Liver (tissue), 10 donors: ENCODE measurements at places on chromosomes 6 and 20. TPM values are rescaled to one million over a fixed set of nuclear protein-coding genes. Genes with fewer than 3 reads are reported as not detected.

USP49 gene
- polyA plus RNA-seq, result 0.43 TPM

DNA sequence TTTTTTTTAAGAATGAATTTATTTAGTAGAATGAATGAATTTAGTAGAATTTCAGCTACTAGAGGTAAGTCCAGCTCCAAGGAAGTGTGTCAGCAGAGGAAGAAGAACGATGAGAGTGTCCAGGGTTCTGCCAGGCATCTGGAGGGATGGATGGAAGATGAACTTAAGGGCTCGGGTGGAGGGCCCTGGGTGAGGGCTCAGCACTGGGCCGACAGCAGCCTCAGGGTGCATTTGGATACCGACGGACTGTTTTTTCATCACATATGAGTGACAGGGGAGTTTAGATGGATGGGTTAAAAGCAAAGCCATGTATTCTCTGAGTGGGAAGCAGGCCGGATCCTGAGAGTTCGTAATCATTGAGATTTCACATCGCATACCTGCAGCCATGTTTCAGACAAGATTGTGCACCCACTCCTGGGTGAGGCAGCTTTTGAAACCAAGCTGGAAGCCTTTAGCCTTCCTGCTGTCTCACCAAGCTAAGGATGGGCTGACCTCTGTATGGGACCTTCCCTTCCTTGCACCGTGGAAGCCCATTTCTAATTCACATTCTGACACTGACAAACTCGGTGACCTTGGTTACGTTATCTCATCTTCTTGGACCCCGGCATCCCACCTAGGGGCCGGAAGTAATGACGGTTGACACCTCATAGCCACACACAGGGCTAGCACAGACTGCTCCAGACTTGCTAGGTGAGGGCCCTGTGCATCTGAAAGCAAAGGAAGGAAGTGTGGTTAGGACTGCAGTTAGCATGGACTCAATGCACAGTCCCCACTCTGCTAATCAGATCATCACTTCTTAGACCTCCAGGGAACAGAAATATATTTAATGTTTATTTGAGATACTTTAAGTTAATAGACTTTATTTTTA, 228.5 kb downstream of the SLC24A3 start:
- no peaks in the 10 kb centered on the region for H3K4me1 ChIP-seq
- H3K27ac ChIP-seq, result no peak overlapping the region
- no peaks in the 10 kb centered on the region for H3K36me3 ChIP-seq

KCNB1 gene
- 3.4 TPM for polyA plus RNA-seq

TBX18 gene
- polyA plus RNA-seq, result not detected

OOEP gene
- 0.06 TPM for polyA plus RNA-seq

HAO1 gene
- polyA plus RNA-seq, result 160 TPM

SLC35D3 gene
- not detected for polyA plus RNA-seq

DNA sequence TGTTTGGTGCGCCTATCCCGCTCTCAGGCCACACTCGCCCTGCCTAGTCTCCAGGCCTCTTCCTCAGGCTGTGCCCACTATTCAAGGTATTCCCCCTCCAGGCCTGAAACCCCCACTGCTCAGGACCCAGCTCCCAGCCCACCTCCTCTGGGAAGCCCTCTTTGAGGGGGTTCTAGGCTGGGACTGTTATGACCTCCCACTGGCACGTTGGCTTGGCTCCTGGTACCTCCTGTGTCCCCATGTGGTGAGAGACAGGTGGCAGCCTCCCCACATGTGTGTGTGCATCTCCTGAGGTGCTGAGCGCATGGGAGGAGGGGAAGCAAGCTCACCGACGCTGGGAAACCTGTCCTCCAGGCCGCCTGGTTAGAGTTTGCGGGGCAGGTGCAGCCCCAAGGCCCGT, 82.5 kb downstream of the EDN3 start:
- no peak overlapping the region for H3K4me3 ChIP-seq
- H3K27ac ChIP-seq, result no peak overlapping the region
- no peak for DNase-seq
- H3K27me3 ChIP-seq, result no peaks in the 10 kb centered on the region

DNA sequence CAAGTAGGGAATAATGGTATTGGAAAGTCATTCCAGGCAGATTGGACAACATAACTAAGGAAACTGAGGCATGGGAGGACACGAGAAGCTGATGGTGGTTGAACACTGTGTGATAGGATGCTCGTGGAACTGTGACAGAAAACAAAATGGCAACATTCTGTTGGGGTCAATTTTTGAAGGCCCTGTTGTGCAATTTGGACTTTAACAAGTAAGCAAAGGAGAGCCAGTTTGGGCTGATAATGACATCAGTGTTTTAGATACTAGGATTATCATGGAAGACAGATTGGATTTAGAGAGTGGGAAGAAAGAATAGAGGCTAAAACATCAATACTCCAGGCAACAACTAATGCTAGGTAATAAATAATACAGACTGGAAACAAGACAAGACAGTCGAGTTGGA, 53.1 kb downstream of the PRKN start:
- H3K36me3 ChIP-seq, result no peaks in the 10 kb centered on the region
- no peak for DNase-seq
- H3K4me3 ChIP-seq, result peak overlapping the region; percentile 2
- H3K27me3 ChIP-seq, result no peaks in the 10 kb centered on the region
- no peak overlapping the region for H3K27ac ChIP-seq

DNA sequence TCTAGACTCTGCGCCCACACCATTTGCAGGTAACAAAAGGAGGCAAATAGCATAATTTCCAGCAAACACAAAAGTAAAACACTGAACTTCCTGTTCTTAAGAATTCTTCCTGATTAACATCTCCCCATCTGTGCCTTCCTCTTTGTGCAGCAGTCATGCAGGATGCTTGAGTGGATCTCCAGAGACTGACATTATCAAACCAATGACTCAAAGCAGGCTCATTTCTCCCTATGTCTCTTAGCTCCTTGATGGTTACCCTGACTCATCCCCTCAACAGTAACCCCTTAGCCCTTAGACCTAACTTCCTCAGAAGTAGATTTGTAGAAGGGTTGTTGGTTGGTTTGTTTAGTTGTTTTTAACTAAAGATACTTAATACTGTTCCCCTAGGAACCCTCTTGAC, 137.0 kb upstream of the RIN2 start:
- no peaks in the 10 kb centered on the region for H3K36me3 ChIP-seq
- H3K4me1 ChIP-seq, result no peaks in the 10 kb centered on the region
- DNase-seq, result no peak

DNA sequence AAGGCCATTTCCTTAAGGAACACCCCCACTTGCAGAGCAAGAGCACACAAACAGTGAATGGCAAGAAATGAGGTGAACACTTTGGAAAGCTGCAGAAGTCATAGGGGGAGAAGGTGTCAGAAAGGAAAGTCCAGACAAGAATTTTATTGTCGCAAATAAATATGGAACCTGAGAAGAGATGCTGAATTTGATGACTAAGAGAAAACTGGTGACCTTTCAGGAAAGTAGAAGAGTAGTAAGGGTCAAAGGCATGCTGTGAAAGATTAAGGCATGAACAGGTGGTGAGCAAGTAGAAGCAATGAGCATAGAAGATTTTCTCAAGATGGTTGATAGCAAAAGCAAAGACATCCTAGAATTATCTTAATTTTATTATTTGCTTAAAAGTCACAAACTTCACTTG, 194.2 kb downstream of the KCNQ5 start:
- H3K27me3 ChIP-seq, result no peaks in the 10 kb centered on the region
- H3K4me3 ChIP-seq, result no peak overlapping the region
- H3K4me1 ChIP-seq, result no peaks in the 10 kb centered on the region
- H3K36me3 ChIP-seq, result no peaks in the 10 kb centered on the region
- no peak overlapping the region for H3K27ac ChIP-seq
- no peak for DNase-seq

DNA sequence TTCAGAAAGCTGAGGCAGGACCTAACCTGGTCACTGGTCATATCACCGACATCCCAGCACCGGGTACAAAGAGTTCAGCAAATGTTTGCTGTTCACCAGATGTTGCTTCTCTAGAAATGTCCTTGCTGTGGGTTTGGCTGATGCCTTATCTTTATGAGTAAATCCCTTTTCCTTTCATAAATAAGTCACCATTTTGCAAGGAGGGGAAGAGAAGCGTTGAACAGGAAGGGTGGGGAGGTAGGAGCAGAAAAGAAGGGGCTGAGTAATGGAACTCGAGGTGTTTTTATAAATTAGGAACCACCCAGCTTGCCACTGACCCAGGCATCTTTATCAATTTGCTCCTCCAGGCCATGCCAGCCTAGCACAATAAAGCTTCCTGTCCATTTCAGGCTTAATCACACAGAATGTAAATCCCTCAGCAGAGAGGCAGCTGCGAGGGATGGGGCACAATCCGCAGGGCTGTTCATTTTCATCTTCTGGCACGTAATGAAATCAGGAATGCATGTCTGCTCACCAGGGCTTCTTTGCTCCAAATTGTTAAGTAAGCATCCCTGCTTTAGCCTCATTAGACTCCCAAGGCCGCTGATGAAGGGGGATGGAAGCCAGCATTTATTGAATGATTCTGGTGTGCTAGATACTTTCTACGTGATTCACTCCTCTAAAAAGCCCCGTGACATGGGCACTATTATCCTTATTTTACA, 371.9 kb upstream of the CHD6 start:
- no peaks in the 10 kb centered on the region for H3K4me1 ChIP-seq
- no peaks in the 10 kb centered on the region for H3K36me3 ChIP-seq
- H3K4me3 ChIP-seq, result no peak overlapping the region

DNA sequence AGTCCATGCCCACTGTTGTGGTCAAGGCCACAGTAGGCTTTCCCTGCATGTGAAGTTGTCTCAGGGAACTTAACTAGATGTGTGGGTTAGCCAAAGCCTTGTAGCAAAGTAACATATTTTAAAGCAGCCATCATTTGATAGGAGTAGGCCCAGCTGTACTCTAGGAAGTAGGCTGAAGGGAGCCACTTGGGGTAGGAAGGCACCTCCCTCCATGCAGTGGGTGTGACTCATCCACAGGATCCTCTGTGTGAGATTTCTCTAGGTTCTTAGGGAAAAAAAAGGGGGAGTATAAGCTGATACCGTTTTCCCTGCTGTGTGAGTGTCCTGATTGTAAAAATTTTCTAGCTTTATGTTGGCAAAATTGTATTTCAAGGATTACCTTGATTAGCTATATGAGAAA, 44.7 kb downstream of the VAPB start:
- H3K27me3 ChIP-seq, result no peaks in the 10 kb centered on the region
- H3K27ac ChIP-seq, result no peak overlapping the region
- no peak overlapping the region for H3K4me3 ChIP-seq
- no peaks in the 10 kb centered on the region for H3K36me3 ChIP-seq

GGTLC1 gene
- not detected for polyA plus RNA-seq

- H3K4me1 ChIP-seq, result peaks cover 46% of the 10 kb centered on the region
- DNase-seq, result no peak
- peaks cover 11% of the 10 kb centered on the region for H3K27me3 ChIP-seq
- H3K27ac ChIP-seq, result no peak overlapping the region
These were observed 706 bp upstream of the TUBB2B start for GRCh38 chr6:3228046-3228671.

DNA sequence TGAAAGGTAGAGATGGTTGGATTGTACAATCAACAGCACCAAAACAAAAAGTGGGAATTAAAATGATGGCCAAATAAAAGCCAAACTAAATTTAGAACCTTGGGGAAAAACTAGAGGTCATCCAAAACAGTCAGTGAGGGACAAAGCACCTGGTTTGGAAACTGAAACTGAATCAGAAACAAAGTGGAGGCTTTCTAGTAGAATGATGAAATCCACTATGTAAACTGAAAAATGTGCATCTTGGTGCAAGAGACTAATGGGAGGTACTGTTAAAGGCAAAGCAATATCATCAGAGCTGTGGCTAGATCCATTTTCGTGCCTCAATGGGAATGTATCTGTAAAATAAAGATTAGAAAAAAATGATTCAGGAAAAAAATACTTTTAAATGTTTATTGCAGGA, 380.0 kb upstream of the GJE1 start:
- H3K4me1 ChIP-seq, result no peaks in the 10 kb centered on the region
- no peaks in the 10 kb centered on the region for H3K27me3 ChIP-seq
- no peak overlapping the region for H3K27ac ChIP-seq
- no peaks in the 10 kb centered on the region for H3K36me3 ChIP-seq

DNA sequence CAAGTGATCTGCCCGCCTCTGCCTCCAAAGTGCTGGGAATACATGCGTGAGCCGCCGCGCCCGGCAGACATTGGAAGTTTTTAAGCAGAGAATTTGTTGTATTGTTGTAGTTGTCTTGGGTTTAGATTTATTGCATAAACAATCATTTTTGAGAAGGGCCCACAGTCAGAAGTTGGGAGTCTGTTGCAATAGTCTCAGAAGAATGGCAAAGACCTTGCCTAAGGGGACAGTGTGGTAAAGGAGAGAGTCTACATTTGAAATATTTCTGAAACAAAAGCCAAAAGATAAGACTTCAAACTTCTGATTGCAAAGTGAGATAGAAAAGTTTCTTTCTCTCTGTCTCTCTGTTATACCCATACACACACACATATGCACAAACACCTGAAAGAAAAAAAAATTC, 22.5 kb downstream of the HFE start:
- H3K36me3 ChIP-seq, result no peaks in the 10 kb centered on the region
- DNase-seq, result no peak
- no peak overlapping the region for H3K4me3 ChIP-seq

MUC22 gene
- not detected for polyA plus RNA-seq

DNA sequence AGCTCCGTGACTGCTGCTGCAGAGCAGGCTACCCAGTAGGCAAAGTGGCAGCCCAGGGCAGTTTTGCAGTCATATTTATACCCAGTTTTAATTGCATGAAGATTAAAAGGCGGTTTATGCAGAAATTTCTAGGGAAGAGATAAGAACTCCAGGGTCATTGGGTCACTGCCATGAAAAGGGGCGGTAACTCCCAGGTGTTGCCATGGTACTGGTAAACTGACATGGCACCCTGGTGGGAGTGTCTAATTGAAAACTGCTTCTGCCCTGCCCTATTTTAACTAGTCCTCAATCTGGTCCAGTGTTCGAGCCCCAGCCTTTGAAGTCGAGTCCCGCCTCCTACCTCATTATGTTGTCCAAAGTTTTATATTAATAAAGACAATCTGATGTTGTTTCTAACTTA, 75.0 kb upstream of the FUCA2 start:
- H3K4me3 ChIP-seq, result no peak overlapping the region
- no peak for DNase-seq
- H3K27ac ChIP-seq, result no peak overlapping the region
- H3K36me3 ChIP-seq, result no peaks in the 10 kb centered on the region
- no peaks in the 10 kb centered on the region for H3K27me3 ChIP-seq

- H3K4me3 ChIP-seq, result no peak overlapping the region
- H3K36me3 ChIP-seq, result no peaks in the 10 kb centered on the region
- no peaks in the 10 kb centered on the region for H3K27me3 ChIP-seq
- DNase-seq, result no peak
- peaks cover 6% of the 10 kb centered on the region for H3K4me1 ChIP-seq
These were observed 3.0 kb upstream of the APOBEC2 start for GRCh38 chr6:41049955-41050354.

GRCh38 chr20:4838526-4838925, 116.8 kb downstream of the PRND start:
- peaks cover 2% of the 10 kb centered on the region for H3K27me3 ChIP-seq
- DNase-seq, result no peak
- H3K36me3 ChIP-seq, result no peaks in the 10 kb centered on the region
- no peak overlapping the region for H3K4me3 ChIP-seq
- no peaks in the 10 kb centered on the region for H3K4me1 ChIP-seq
- H3K27ac ChIP-seq, result no peak overlapping the region

- H3K4me1 ChIP-seq, result no peaks in the 10 kb centered on the region
- H3K27ac ChIP-seq, result no peak overlapping the region
- H3K27me3 ChIP-seq, result no peaks in the 10 kb centered on the region
- peaks cover 28% of the 10 kb centered on the region for H3K36me3 ChIP-seq
These were observed 40.5 kb downstream of the FAM120B start for GRCh38 chr6:170347091-170347490.
